ENCODE measurements at places on chromosomes 13 and 19.
A peak's percentile ranks its signal among the peaks of the same experiment; 100 is the strongest.

GRCh38 chr19:10339380-10339960 lies at the start of gene ICAM3:
TSS of gene ICAM3 (minus strand) at chr19:10339624. CDS start at chr19:10339614, 10 bp downstream.
- H3K27ac ChIP-seq: no peak within 1 kb of the TSS
- H3K36me3 ChIP-seq: no peaks in the 10 kb centered on the region
- no peaks in the 10 kb centered on the region for H3K27me3 ChIP-seq
- no peaks in the 10 kb centered on the region for H3K4me1 ChIP-seq
- no peak for DNase-seq
- no peak within 1 kb of the TSS for H3K4me3 ChIP-seq

GRCh38 chr19:32622002-32622401 lies 41.0 kb downstream of the PDCD5 start:
- peaks cover 5% of the 10 kb centered on the region for H3K36me3 ChIP-seq
- no peak overlapping the region for H3K27ac ChIP-seq
- no peak for DNase-seq
- no peak overlapping the region for H3K4me3 ChIP-seq
- H3K4me1 ChIP-seq: no peaks in the 10 kb centered on the region

- H3K4me3 ChIP-seq: no peak overlapping the region
- no peaks in the 10 kb centered on the region for H3K4me1 ChIP-seq
- no peak overlapping the region for H3K27ac ChIP-seq
- no peak for DNase-seq
These were observed 109.7 kb downstream of the GNG7 start for GRCh38 chr19:2592824-2593223.

DNA sequence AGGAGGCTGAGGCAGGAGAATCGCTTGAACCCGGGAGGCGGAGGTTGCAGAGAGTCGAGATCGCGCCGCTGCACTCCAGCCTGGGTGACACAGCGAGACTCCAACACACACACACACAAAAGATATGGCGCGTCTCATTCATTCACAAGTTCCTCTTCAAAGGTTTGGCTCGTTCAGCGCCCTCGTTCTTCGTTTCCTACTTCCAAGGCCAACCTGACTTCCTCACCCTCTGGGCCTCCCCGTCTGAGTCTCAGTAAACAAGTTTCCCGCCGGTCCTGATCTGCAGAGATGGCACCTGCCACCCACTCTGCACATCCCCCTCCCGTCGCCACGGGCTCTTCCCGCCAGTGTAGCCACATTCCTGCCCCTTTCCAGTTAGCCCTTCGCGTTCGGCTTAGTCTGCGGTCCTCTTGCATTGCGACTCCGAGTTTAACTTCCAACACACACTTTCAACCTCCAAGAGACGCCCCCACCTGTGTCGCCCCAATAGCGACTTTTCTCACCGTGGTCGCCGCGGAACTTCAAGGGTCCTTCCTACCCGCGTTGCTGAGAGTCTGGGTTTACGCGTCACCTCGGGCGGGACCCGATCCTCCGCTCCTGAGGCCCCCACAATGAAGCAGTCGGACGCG lies 1.3 kb upstream of the BSG start:
- peaks cover 9% of the 10 kb centered on the region for H3K4me1 ChIP-seq
- H3K36me3 ChIP-seq: peaks cover 6% of the 10 kb centered on the region
- peak overlapping the region; percentile 96 for H3K4me3 ChIP-seq
- H3K27me3 ChIP-seq: peaks cover 6% of the 10 kb centered on the region
- no peak for DNase-seq

DNA sequence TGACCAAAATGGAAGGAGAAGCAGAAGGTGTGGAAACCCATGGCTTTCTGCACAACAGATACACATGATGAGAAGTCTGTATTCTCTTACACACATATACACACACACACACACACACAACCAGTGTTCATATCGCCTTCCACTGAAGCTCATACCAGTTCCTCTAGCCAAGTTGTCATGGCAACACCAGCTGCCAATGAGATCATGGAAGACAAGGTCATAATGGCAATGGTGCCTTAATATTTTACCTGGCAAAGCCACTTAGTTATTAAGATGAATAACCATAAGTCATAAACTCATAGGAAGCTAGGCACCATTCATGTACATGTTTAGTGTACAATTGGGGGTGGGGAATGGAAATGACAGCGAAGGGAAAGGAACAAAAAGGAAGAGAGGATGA lies 2.6 kb upstream of the DHRS12 start:
- H3K27me3 ChIP-seq: no peaks in the 10 kb centered on the region
- no peaks in the 10 kb centered on the region for H3K36me3 ChIP-seq
- H3K27ac ChIP-seq: no peak overlapping the region
- H3K4me1 ChIP-seq: peaks cover 15% of the 10 kb centered on the region

- no peaks in the 10 kb centered on the region for H3K27me3 ChIP-seq
- H3K36me3 ChIP-seq: 0 out of 2 replicates have a peak, but pooled peaks cover 3% of the 10 kb centered on the region
- no peak overlapping the region for H3K27ac ChIP-seq
These were observed 452 bp downstream of the PIAS4 start for GRCh38 chr19:4007836-4008539.

All from SJCRH30 (cell line).